ENCODE measurements at places on chromosomes 5 and 9. TPM values are rescaled to one million over a fixed set of nuclear protein-coding genes. Genes with fewer than 3 reads are reported as not detected.

The SPRY4 gene
- 1.2 TPM for total RNA-seq

The RBM27 gene
- total RNA-seq: 22.2 TPM

The SCAI gene
- total RNA-seq: 22.1 TPM

The ARL14EPL gene
- not detected for total RNA-seq

The NSUN2 gene
- total RNA-seq: 60.1 TPM

DNA sequence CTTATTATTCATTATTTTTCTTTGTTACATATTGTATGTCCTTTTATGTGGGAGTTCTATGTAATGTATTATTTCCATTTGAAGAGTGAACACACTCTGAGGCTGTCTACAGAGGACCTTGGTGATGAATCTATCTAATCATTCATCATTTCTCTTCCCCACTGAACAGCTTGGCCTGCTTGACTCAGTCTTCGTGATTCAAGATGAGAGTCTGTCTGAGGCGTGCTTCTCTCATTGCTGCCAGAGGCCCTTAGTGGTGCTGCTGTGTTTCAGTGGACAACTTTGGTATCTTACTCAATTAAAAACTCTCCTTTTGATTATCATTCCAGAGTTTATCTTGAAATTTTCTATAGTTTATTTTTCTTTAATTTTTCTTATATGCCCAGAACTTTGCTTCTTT, 318.1 kb upstream of the DAB2 start:
- no peak for DNase-seq

GRCh38 chr5:121596882-121597281, 254.8 kb upstream of the FTMT start:
- DNase-seq: no peak

DNA sequence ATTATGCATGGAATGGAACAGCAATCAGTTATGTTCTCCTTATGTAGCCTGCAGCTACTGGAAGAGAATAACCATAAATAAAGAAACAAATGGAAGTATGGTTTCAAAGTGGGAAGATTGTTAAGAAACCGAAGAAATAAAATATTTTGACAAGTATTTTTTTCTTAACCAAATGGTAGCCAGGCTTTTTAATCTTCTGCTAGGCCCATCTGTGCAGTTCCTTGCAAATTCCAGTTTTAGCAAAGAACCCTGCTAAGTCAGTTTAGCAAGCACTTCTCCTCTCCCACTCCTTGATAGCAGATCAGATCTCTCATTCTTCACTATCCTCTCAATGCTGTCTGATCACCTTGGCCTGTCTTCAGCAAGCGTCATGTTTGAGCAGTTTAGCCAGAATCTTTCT, 111.1 kb upstream of the PRDM9 start:
- no peak for DNase-seq

GRCh38 chr9:109319017-109319625, 1.7 kb downstream of the EPB41L4B start:
- DNase-seq: no peak

DNA sequence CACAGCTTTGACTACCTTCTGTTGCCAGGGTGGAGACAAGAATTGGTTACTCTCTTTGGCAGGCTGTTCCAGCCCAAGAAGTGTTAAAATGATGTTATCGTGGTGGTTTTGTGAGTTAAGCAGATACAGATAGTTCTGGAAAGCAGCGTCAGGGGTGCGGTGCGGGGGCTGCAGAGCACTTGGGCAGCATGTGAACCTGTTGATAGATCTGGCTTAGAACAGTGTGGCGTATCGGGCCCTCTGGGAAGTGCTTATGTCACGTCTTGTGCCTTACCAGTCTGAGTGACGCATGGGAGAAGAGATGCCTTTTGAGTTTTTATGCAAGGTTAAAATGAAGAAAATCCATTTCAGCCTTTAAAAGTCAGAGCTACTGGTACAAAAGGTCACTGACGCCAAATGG, 152.5 kb downstream of the PRKACG start:
- DNase-seq: no peak

DNA sequence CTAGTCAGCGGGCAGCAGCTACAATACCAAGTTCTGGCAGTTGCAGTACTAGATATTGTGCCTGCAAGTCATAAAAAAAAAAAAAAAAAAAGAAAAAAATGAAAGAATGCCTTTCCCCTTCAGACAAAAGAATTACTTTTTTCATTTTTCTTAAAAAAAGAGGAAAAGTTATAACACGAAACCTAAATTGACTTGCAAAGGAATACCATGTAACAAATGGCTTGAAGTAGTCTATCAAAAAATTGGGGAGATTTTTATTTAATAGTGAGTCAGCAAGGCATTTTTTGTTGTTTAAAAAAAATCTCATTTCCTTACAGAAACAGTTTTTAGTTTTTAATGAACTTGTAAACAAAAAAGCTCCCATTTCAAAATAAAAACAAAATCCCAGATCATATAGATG, 55.6 kb downstream of the CSNK1A1 start:
- DNase-seq: no peak

- DNase-seq: no peak
Observed at GRCh38 chr9:88143957-88144625, 5.8 kb upstream of the SPATA31C2 start.
